Left renal cortex interstitium (tissue), 4 donors: ENCODE measurements at places on chromosomes 1 and 21.

DNA sequence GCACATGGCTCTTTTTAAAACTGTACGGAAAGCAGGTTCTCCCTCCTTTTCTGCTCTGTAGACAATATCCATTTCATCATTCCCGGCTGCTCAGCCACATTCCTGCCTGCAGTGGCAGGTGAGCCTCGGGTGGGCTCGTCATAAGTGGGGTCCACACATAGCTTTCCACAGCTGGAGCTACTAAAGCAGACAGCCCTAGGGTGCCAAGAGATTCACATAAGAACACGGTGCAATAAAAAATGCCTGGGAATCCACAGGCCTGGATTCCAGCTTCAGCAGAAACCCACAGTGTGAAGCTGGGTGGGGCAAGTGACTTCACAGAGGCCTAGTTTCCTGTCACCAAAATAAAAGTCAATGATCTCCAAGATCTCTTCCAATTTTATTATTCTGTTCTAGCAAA, 96.4 kb downstream of the MIS18A start:
- DNase-seq = no peak

DNA sequence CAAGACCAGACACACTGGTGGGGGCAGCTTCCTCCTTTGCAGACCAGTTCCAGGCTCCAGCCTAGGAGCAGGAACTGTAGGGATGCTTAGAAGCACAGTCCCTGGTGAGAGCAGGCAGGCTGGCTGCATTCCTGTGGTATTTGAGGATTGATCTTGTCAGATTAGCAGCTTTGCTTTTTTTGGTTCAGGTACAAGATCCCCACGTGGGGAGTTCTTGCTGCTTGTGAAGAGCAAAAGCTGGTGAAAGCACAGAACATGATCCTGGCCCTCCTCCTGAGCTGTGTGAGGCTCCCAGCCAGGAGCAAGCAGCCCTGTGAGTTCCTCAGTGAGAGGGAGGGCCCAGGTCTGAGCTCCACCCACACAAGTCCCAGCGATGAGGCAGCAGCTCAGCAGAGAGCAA, 75.3 kb upstream of the ARTN start:
- no peak for DNase-seq

- DNase-seq = no peak
Observed at GRCh38 chr1:94806441-94806871, 13.7 kb upstream of the SLC44A3 start.

GRCh38 chr1:212553676-212554075, 54.9 kb upstream of the ATF3 start:
- no peak for DNase-seq

DNA sequence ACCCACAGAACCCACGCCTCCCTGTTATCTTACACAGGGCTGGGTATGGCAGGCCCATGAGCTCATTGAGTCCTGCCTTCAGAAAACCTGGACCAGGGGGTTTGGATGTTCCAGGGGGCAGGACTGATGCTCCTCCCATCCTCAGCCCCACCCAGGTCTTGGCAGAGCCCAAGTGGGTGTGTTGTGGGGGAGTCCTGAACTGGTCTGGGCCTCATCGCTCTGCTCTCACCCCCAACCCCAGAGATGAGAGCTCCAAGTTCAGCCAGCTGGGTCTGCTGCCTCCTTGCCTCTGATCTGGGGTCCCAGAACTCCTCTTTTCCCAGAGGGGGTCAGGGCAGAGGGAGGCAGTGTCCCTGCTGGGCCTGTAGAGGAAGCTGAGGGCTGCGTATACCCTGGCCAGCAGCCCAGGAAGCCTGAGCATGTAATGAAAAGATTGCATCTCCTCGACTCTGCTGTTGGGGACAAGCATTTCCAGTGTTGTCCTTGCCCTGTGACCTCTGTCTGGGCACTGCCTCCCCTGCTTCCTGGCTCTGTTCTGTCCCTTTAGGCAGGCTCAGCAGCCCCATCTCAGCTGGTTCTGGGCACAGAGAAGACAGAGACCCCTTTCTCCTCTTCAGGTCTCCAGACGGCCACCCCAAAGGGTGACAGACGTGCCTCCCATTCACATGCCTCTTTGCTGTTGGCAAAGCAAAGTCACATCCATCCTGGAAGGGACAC, 54.7 kb upstream of the EPS8L3 start:
- DNase-seq = no peak

DNA sequence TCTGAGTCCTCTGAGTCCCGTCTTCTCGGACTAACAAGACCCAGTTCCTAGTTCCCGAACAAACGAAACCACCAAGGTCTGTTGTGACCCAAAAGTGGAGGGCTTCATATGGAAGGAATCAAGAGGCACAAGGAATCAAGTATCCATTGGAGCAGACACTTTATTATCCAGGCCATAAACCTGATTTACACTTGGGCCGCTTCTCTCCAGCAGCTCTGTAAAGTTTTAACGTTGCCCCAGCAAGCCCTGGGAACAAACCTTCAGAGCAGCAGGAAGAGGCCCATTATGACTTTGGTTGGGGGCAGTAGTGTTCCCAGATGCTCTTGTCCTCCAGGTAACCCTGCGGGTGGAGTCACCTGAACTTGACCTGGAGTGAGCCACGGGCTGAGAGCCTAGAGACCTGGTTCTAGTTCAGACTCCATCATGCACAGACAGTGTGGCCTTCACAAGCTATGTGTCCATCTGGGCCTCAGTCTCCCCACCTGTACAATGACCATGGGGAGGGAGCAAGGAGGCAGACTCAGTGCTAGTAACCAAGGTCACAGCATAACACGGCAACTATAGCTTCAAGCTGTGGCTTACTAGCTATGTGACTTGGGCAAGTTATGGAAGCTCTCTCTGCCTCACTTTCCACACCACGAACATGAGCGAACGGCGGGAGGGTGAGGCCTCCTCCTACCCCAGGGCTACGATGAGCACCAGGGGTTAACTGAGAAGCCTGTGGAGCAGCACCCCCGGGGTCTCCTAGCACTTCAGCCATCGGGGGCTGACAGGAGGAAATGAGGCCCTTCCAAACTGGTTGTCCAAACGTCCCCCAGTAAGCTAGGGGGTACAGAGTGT, 95.7 kb downstream of the GLIS1 start:
- DNase-seq = no peak

DNA sequence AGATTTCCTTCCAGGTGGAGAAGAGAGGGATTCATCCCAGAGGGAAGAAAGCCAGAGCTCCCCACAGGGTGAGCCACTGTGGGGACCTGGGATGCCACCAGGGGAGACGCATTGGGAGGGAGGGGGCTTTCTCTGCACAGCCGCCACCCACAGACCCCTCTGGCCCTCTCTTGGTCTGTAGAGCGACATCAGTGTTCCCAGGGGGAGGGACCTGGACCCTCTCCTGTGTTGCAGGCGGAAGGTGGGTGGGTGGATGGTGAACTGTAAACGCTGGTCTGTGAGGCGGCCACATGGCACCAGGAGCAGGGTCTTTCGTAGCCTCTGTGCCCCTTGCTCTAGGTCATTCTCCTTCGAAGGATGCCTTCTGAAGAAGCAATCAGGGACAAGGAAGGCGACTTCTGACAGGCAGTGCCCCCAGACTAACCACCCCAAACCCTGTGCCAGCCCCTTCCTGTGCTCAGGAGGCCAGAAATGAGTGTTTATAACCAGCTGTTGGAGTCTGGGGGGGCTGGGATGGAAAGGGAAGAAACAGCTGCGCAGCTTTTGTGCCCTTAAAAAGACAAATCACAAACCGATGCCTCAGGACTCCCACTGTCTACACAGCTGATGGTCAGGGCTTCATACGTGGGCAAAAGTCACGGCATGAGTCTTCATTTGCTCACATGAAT, 121.4 kb upstream of the ZBTB40 start:
- DNase-seq = no peak

DNA sequence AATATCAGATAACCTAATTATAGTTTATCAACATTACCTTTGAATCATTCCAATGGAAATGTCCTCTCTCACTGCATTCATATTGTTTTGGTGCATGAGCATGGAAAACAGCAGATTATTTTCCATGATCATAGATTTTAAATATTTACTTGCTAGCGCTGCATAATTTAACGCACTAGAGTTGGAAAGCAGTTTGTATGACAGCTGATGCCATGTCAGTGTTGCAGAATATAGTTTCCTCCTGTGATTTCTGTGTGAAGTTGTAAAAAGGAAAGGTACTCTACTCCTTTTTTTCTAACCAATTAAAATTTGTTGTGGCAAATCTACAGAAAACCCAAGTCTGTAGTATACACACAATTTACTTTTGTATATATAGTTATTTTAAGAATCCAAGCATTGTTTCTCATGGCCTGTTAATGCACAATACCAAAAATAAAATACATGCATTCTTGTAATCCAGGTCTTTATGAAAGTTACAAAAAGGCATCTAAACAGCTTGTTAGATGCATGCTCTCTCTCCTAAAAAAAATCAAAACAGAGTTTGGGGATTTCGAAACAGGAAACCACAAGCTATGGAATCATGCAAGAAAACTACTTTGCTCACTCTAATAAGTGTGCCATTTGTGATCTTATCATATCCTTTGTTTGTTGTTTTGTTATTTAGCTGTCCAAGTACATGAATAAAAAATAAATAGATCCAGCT, 1.9 kb upstream of the ATG4C start:
- no peak for DNase-seq

- DNase-seq = no peak
Observed at GRCh38 chr1:54859700-54860391, 27.1 kb downstream of the DHCR24 start.

- no peak for DNase-seq
Observed at GRCh38 chr1:223358826-223359225, 5.2 kb downstream of the SUSD4 start.

GRCh38 chr1:188462837-188463236, 1634.1 kb downstream of the PLA2G4A start:
- no peak for DNase-seq
